ENCODE measurements at places on chromosomes 13 and 19.
A peak's percentile ranks its signal among the peaks of the same experiment; 100 is the strongest.

DNA sequence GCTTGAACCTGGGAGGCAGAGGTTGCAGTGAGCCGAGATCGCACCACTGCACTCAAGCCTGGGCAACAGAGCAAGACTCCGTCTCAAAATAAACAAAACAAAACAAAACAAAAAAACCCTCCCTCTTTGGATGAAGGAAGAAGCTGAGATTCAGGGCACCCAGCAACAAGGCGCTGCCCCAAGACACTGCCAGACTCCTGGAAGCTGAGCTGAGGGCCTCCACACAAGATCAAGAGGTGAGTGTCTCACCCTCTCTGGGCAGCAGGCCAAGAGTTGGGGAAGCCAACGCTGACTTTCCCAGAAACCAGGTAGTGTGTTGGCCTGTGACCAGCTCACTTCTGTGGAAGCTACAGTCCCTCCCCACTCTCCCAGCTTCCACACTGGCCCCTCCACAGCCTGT, 3.7 kb upstream of the TYROBP start:
- no peak for DNase-seq

DNA sequence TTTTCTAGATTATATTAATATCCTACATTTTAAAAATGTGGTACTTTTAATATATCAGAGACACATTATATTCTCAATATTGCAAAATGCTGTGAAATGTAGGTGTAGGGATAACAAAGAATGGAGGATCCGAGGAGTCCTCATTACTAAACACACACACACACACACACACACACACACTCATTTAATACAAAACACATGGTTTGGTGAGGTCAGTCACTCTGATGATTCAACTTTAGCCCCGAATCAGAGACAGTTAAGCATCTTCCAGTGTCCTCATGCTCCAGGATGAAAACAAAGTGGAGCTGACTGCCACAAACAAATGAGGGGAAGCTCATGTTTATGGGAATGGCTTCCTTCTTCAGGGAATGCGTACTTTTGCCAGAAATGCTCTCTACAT, 147.5 kb downstream of the CYSLTR2 start:
- DNase-seq = no peak

DNA sequence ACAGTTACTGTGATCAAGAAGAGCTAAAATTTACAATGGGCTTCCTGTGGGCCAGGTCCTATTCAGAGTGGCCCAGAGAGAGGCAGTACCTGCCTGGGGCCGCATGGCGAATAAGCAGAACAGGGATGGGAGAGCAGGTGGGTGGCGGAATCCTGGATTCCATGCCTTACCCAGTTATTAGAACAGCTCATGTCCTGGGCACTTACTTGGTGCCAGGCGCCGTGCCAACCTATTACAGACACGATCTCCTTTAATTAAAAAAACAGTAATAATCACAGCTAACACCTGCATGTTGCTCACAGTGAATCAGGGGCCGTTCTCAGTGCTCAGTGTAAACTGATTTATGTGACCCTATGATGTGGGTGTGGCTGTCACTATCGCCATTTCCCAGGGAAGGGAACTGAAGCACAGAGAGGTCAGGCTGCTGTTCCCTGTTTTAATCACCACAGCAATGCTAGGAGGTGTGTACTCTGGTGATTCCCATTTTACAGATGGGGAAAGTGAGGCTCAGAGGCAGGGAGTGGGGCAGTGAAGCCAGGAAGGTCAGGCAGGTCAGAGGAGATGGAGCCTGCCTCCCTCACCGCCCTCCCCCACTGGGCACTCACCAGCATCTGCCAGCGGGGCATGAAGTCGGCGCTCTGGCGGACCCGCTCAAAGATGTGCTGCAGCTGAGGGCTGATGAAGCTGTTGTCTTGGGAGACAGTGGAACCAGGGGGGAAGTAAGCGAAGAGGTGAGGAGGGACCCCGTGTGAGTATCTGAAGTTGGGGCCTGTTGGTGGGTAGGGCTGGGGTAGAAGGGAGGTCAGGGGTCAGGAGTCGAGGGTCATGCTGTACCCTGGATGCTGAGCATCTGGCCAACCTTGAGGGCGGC, 12.0 kb downstream of the COQ8B start:
- DNase-seq = no peak

- no peak for DNase-seq
Measured at GRCh38 chr13:43301346-43301969, 278.1 kb downstream of the DNAJC15 start.

DNA sequence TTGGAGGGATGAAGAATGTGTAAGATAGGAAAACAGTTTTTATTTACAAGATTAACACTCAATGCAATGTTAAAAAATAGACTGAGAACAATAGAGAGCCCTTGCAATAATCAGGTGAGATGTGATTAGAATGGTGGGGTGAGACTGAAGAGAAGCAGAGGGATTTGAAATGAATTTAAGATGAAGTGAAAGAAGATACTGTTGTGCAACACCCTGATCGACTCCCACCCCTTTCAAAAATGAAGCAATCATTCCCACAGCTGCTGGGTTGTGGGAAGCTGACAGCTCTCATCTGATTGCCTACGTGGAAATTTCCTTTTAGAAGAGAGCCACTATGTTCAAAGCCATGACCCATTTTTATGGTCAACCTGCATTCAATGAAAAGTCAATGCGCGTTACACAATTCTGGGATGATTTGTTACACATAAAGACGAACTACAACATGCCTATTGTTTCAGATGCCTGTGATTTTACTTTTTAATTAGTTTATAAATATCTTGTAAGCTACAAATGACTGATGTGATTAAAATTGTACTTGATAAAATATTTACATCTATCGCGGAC, 1374.8 kb downstream of the PCDH9 start:
- no peak for DNase-seq

- DNase-seq = peak; percentile 3
Measured at GRCh38 chr13:44810061-44810840, 179.0 kb downstream of the NUFIP1 start.

GRCh38 chr13:87810391-87810801, 139.2 kb downstream of the SLITRK5 start:
- no peak for DNase-seq

All from pons (tissue), 1 donor.